Glomerular endothelial cell (primary cell): ENCODE measurements at places on chromosomes 2 and 18. TPM values are rescaled to one million over a fixed set of nuclear protein-coding genes. Genes with fewer than 3 reads are reported as not detected.

GRCh38 chr2:191679818-191680600, 2.1 kb downstream of the NABP1 start:
- peak; percentile 72 for DNase-seq

- DNase-seq = no peak
Measured at GRCh38 chr2:219681694-219682300, 54.4 kb downstream of the SLC4A3 start.

DNA sequence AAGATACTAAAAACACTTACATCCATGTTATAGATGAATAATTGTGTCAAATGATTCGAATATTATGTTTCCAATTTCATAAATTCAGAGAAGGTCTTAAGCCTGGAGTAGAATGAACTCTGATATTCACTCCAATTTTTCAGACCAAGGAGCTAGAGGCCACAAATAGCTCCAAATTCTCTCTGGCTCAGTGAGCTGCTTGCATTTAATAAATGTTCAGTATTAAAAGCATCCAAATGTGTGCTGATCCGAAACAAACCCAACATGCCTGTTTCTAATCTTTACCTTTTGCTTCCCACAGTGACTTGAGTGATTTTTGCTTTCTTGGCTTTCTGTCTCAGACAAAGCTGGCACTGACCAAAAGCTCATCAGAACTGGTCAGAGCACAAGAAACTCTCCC, 291.4 kb downstream of the CCDC85A start:
- no peak for DNase-seq

GRCh38 chr2:11248-11941, 34.9 kb downstream of the FAM110C start:
- DNase-seq = no peak

RAB6C gene
- not detected in 2 replicates for total RNA-seq

GRCh38 chr18:79339094-79339908, 56.4 kb upstream of the NFATC1 start:
- no peak for DNase-seq

DNA sequence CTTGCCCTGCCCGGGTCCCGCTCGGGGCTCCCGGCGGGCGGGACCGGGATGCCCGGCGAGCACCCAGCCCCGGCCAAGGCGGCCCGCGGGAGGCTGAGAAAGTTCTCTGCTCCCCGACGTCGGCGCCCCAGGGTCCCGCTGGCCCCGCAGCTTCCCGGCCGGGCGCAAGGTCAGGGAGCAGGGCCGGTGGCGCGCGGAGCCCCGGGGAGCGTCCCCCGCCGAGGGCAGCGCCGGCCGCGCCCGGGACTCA, 331 bp downstream of the SERPINE2 start:
- DNase-seq = no peak

DNA sequence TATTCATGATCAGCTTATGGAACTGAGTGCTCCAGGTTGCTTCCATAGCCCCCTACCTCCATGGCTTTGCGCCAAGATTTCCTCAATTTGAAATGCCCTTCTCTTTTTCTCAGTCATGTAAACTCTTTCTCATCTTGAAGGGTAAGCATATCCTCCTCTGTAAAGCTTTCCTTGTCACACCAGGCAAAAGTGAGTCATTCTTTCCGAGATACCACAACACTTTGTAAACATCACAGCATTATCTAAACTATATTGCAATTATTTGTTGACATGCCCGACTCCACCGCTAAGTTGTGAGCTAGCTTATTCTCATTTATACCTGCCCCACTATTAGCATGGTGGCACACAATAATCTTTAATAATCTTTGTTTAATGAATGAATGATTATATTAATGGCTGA, 419.5 kb upstream of the CHST9 start:
- no peak for DNase-seq

- no peak for DNase-seq
Measured at GRCh38 chr2:152907046-152907445, 188.6 kb downstream of the ARL6IP6 start.

ATP8B1 gene
- total RNA-seq = 56.7 and 68.8 TPM in 2 replicates

SLC14A1 gene
- total RNA-seq = 0.34 and 0.53 TPM in 2 replicates

- no peak for DNase-seq
Measured at GRCh38 chr2:120189189-120189588, 34.0 kb downstream of the TMEM185B start.

DNA sequence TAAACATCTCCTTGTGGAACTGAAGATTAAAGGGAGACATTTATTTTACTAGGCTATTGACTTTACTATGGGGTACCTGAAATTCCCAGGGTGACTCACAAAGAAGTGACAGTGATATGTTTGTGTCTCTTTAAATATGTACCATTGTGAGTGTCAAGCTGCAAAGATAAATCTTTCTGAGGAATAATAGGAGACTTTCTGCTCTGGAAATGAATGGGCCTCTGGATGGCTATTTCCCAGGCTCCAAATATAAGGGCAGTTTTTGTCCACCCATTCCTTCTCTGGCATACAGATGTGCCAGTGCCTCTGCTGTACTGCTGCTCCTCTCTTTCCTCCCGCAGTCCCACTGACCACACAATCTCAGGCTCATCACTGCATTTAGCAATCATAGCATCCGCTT, 586.4 kb upstream of the CNTNAP5 start:
- DNase-seq = no peak

VAMP8 gene
- 14.1 and 20.5 TPM in 2 replicates for total RNA-seq

CHST10 gene
- total RNA-seq = 13.4 and 15.6 TPM in 2 replicates

DNA sequence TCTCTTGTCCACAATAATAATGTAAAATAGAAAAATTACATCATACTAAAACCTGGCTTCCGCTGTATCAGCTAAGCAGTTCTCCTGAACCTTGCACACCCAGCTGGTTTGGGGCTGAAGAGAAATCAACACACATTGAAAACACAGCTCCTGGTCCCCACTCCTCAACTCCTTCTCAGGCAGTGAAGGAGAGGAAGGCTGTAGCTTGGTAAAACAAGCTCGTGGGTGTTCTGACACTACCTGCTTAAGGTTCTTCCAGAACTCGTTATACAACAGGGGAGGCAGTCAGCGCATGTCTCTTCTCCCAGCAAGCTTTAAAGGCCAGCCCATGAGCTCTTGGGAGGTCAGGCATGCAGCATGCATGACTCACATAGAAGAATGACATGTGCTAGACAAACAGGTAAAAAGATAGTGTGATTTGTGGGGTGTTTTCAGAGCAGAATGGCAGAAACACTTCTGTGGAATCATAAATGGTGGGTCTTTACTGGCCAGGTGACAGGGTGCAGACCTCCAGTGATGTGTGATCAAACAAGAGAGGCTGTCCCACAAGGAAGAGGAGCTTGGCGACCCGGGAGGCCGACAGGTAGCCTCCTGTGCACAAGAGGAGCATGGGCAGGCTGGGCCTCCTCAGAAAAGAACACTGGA, 69.1 kb downstream of the UXS1 start:
- DNase-seq = no peak

- DNase-seq = no peak
Measured at GRCh38 chr2:137879121-137879520, 85.2 kb upstream of the HNMT start.
